ENCODE measurements at places on chromosomes 12 and 14.

DNA sequence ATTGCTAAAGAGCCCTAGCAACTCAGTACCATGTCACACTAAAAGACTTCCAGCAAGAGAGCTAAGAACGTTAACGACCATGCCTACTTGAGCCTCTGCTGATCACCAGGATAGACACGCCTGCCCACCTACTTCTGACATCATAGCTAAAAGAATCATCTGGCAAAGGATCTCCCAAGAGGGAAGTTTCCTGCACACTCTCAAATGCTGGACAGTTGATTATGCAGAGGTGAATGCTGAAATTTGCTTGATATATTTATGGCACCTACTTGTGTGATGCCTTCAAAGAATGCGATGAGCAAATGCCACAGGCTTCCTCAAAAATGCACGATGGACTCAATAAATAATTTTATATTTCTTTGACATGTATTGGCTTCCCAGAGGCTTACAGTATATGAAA is 113.6 kb downstream of the GALC start:
- DNase-seq, result no peak

- DNase-seq, result no peak
Observed at GRCh38 chr14:49526101-49526500, 60.1 kb downstream of the RPS29 start.

DNA sequence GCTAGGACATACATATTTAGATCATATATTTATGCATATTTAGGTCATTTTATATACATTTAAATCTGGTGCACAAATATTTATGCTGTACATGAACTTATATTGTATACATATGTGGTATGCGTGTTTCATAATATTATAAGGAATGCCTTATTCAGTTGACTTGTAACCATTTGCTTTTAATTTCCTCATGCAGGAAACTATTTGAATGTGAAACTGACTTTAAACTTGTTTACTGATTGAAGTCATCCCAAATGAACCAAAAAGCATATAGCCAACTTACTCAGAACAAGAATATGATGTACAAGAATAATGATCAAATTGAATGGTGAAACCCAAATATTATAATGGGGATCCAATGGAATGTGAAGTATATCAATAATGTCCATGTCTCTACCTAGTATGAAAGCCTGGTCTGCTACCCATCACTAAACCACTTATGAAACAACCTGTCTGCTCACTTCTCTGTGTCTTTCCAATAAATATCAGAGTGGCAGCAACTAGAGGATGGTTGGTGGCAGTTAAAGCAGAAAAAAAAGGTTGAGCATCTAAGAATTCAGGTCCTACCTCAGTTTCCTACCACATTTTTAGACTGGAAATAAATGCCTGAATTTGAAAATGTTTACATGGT is 38.3 kb downstream of the RPS6KA5 start:
- DNase-seq, result no peak

GRCh38 chr12:68290126-68290525 is 36.7 kb upstream of the IL22 start:
- DNase-seq, result no peak

DNA sequence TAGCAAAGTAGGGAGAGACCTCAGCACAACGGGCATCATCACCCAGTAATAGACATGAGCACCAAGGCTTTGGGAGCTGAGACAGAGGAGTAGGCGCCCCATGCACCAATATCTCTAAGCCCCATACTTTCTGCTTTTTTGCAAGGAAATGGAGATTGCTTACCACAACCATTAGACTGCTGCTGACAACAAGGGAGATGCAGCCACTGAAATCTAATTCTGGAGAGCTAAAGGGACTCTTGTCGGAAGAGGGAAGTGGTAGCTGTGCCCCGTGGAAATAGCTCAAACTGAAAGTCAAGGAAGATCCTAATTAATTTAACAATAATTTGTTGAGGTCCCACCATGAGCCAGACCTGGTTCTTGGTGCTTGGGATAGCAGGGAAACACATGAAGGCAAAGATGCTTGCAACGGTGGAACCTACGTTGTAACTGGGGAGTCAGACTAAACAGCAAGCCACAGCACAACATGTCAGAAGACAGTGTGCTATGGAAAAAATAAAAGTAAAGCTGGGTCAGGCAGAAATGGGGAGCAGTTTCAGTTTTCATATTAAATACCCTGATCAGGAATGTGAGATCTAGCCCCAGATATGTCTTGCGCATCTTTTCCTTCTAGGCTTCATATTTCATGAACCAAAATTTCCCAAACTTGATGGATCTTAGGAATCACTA is 1131.0 kb downstream of the BCL11B start:
- no peak for DNase-seq

GRCh38 chr14:72916174-72916573 is 10.1 kb upstream of the DCAF4 start:
- DNase-seq, result no peak

DNA sequence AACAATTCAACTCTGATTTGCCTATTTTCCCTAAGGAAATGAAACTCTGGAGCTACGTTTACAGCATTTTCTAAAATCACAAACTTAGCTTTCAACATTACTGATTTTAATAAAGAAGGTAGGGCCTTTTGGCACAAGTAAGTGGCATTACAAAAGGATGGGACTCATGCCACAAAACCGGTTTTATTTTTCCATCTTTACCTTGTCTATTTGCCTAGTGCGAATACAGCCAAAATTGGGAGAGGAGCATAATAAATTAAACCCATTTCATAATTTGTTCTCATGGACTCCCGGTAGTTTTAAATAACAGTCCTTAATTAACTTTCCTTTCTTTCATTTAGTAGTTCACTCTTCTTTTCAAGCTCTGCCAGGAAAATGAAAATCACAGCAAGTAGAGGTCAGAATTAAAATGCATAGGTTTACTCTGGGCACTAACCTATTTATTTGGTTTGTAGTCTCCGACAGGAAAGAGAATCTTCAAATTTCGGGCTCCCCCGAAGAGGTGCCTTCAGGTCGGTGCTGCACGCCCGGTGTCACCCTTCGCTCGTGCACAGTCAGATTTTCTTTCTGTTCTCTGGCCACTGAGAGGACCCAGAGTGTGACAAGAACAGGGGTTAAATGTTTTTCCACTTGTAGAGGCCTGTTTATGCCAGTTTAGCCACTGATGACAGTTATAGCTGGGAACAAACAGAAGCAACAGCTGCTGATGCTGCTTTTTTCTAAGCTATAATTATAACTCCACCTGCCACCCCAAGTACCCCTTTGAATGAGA is at the start of gene BEST3:
TSS of gene BEST3 (minus strand) at position 535 of the 772 bp plus-strand sequence. CDS start 1,505 bp downstream, outside the sequence.
- DNase-seq, result peak; percentile 94

- no peak for DNase-seq
Observed at GRCh38 chr12:21305661-21306060, 29.1 kb downstream of the SLCO1A2 start.

DNA sequence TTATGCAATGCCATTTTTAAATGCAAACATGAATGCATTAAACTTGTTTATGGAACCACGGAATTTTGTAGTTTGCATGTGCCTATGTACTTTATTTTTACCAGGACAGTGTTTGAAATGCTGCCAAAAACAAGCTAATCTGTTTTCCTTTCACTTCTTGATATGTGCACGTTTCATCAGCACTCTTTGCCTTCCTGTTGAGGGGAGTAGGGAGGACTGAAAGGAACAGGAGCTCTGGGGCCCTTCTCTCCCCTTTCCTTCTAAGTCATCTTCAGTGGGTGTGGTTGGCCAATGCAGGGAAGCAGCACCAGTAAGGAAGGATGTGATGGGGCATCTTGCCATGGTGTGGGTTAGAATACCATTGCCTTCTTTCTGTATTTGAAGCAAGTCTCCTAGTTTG is 12.1 kb upstream of the PPP4R4 start:
- no peak for DNase-seq

DNA sequence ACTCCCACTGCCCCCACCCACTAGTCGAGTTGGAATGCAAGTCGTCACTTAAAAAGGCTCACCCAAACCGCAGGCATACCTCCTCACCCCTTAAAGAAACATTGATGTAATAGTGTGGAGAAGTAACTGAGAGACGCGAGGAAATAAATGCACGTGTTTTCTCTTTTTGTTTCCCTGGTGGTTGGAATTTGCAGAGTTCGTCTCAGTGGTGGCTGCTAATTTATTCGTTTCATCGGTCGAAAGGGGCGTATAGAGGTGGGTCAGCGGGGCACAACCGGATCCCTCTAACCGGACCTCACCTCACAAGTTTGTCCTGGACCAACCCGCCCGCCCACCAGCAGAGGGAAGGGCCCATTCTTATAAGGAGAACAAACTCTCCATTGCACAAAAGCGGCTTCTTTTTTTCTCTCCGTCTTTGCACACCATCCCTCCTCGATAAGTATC is 5.0 kb upstream of the NPAS3 start:
- DNase-seq, result no peak

DNA sequence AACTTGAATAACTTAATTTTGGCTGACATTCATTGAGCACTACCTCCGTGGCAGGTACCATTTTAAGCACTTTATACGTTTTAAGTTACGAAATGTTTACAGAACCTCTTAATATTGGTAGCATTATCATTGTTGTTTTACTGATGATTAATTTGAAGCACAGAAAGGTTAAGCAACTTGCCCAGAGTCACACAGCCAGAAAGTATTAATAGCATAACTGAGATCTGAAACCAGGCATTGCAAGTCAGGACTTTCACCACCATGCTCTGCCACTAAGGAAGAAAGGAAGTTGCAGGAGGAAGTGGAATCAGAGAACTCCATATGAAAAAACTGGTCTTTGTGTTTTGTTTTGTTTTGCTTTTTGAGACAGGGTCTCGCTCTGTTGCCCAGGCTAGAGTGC is 28.2 kb upstream of the BCAT1 start:
- no peak for DNase-seq

- no peak for DNase-seq
Observed at GRCh38 chr14:95331708-95332408, 12.2 kb upstream of the CLMN start.

GRCh38 chr12:106280106-106280505 is 22.4 kb upstream of the TCP11L2 start:
- no peak for DNase-seq

DNA sequence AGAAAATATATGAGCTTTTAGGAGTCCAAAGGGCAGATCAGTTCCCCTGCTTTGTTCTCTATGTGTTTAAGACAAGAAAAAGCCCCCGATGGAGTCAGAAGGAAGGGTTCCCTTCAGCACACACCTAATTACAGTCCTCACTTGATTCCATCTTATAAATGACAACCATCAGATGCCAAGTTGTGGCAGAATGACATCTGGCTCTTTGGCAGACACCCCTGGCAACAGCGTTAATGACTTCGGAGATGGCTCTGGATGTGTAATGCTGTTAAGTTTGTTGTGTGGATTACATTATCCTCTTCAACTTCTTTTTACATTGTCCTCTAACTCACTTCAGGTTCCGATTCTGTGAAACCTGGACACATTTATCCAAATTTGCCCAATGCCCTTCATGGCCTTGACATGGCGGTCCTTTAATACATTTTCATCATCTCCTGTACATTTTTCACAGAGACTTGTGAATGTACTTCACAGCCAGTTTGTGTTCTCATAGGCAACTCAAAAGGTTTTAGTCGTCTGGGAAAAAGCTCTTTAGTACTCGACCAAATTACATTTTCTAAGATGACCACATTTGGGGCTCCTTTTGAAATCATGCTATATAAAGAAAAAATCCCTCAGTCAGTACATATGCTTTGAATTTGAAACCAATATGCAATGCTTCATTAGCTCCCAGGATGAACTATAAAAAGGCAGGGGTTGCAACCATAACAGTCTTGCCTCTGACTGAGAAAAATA is 667.8 kb downstream of the NOVA1 start:
- DNase-seq, result no peak

GRCh38 chr12:41073633-41074472 is 114.3 kb upstream of the PDZRN4 start:
- no peak for DNase-seq

- DNase-seq, result no peak
Observed at GRCh38 chr12:84135586-84136279, 776.9 kb downstream of the SLC6A15 start.

DNA sequence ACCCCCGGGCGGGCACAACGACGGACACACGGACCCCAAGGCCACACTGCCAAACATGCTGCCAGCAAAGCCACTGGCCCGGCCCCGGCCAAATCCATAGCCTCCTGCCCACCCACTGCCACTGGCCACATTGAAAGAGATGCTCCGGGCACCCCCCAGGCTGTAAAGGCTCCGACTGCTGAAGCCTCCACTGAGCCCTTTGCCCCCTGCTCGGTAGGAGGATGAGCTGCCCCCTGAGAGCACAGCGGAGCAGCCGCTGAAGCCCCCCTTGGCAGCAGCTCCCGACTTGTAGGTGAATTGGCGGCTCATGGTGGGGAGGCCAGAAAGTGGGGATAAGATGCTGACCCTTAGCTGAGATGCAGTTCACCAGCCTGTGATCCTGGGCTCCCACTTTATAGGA is at the start of gene KRT73:
TSS of gene KRT73 (minus strand) at position 344 of the 400 bp plus-strand sequence. CDS start at position 309, 35 bp downstream.
- no peak for DNase-seq

- DNase-seq, result no peak
Observed at GRCh38 chr14:67820428-67820971, 921 bp downstream of the RAD51B start.

GRCh38 chr12:99413751-99414150 is 233.8 kb upstream of the GARIN6 start:
- DNase-seq, result peak; percentile 62

GRCh38 chr12:25438638-25439037 is 114.4 kb downstream of the LMNTD1 start:
- DNase-seq, result no peak

- no peak for DNase-seq
Observed at GRCh38 chr12:89650239-89650638, 58.4 kb downstream of the ATP2B1 start.

DNA sequence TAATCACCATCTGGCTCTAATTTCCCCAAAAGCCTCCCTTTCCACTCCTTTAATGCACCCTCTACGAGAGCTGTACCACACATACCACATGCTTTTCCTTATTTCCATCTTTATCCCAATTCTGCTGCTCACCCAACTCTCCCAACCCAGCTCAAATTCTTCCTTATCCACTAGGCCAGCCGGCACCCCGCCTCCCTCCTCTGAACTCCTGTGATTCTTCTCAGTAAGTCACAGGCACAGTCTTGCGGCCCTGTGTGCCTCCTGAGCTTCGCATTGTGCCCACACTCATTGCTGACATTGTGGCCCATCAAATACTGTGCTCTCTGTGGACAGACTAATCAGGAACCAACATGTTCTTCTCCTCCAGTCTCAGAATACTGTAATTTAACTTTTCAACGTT is 45.4 kb downstream of the APPL2 start:
- no peak for DNase-seq

GRCh38 chr12:21500786-21501257 is 613 bp downstream of the RECQL start:
- DNase-seq, result peak; percentile 45

GRCh38 chr12:52798003-52798670 is 2.2 kb upstream of the KRT3 start:
- no peak for DNase-seq

Data from NCI-H2029 treated with DMSO at 0.1 percent for 48 hours (cell line).